ENCODE measurements at places on chromosomes 7 and 10. TPM values are rescaled to one million over a fixed set of nuclear protein-coding genes. Genes with fewer than 3 reads are reported as not detected.

Gene ABCA13
- total RNA-seq, result 0.29 TPM

Gene ZNF503
- total RNA-seq, result 58.3 TPM

Gene SLC13A4
- total RNA-seq, result 0.14 TPM

Gene VPS50
- 22.3 TPM for total RNA-seq

Gene PIK3AP1
- total RNA-seq, result 0.25 TPM

Gene THNSL1
- total RNA-seq, result 7.4 TPM

Gene GCK
- 1.5 TPM for total RNA-seq

Gene CPN1
- total RNA-seq, result not detected

Gene TEX47
- not detected for total RNA-seq

Gene ADAM12
- 13.3 TPM for total RNA-seq

Gene ITPRID1
- not detected for total RNA-seq

Gene GLI3
- 126 TPM for total RNA-seq

Gene GPR158
- total RNA-seq, result 7.3 TPM

Gene HOXA6
- 43.7 TPM for total RNA-seq

Gene PPP1R3C
- 9.9 TPM for total RNA-seq

Gene SLC26A5
- not detected for total RNA-seq

Gene CDNF
- 2.2 TPM for total RNA-seq

Data from mesothelial cell of epicardium (in vitro differentiated cells).